A549 treated with Mapracorat at 1 μM for 4 hours (cell line): ENCODE measurements at places on chromosomes 11 and 22. TPM values are rescaled to one million over a fixed set of nuclear protein-coding genes. Genes with fewer than 3 reads are reported as not detected.

Gene FOLR1
- not detected in 5 replicates for total RNA-seq

Gene SLC15A3
- total RNA-seq, result not detected in 5 replicates

Gene KRTAP5-1
- not detected in 5 replicates for total RNA-seq

Gene TBX10
- total RNA-seq, result not detected in 5 replicates

Gene GLB1L3
- total RNA-seq, result 0.07 TPM in 1 of 5 replicates, not detected in the others
